ENCODE measurements at places on chromosomes 6 and 20. TPM values are rescaled to one million over a fixed set of nuclear protein-coding genes. Genes with fewer than 3 reads are reported as not detected.

GRCh38 chr20:11057624-11058023, 383.8 kb upstream of the JAG1 start:
- no peaks in the 10 kb centered on the region for H3K36me3 ChIP-seq
- H3K27me3 ChIP-seq, result no peaks in the 10 kb centered on the region
- no peak overlapping the region for H3K27ac ChIP-seq
- no peak overlapping the region for H3K4me3 ChIP-seq
- no peaks in the 10 kb centered on the region for H3K4me1 ChIP-seq

GRCh38 chr6:132964868-132965382, 150.6 kb downstream of the RPS12 start:
- no peak overlapping the region for H3K4me3 ChIP-seq
- no peak overlapping the region for H3K27ac ChIP-seq
- no peaks in the 10 kb centered on the region for H3K36me3 ChIP-seq
- no peak for DNase-seq
- no peaks in the 10 kb centered on the region for H3K4me1 ChIP-seq
- H3K27me3 ChIP-seq, result no peaks in the 10 kb centered on the region

- DNase-seq, result no peak
- H3K4me3 ChIP-seq, result no peak overlapping the region
- peaks cover 89% of the 10 kb centered on the region for H3K4me1 ChIP-seq
- no peaks in the 10 kb centered on the region for H3K36me3 ChIP-seq
- peak overlapping the region; percentile 41 for H3K27ac ChIP-seq
- H3K27me3 ChIP-seq, result no peaks in the 10 kb centered on the region
These were observed 71.3 kb downstream of the ATXN1 start for GRCh38 chr6:16689788-16690607.

DNA sequence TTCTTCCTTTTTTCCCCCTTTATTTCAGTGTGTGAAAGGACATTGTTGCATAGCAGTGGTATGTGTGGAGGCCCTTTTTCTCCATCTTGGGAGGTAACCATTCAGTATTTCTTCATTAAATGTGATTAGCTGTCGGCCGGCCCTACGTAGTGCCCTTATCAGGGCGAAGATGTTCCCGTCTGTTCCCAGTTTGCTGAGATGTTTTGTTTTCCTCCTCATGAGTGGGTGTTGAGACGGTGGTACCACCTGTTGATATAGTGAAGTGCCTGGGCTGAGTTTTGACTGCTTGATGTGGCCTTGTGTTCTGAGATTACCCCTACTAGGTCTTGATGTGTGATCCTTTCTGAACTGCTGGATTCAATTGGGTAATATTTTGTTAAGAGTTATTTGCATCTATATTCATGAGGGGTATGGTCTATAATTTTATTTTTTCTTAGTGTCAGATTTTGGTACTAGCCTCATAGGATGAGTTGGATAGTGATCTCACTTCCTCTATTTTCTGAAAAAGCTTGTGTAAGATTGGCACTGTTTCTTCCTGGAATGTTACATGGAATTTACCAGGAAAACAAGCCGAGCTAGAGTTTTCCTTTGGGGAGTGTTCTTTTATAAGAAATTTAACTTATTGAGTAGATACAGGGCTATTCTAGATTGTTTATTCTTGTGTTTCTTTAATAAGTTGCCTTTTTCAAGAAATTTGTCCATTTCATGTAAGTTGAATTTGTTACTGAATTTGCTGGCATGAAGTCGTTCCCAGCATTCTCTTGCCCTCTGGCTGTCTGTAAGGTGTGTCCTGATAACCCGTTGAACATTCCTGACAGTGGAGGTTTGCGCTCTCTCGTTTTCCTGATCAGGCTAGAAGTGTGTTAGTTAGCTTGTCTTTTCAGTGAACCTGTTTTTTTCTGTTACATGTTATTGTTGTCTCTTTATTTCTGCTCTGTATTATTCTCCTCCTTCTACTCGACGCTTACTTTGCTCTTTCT, 4.3 kb downstream of the MTG2 start:
- H3K4me1 ChIP-seq, result peaks cover 16% of the 10 kb centered on the region
- no peaks in the 10 kb centered on the region for H3K27me3 ChIP-seq
- peaks cover 18% of the 10 kb centered on the region for H3K36me3 ChIP-seq
- no peak overlapping the region for H3K27ac ChIP-seq
- DNase-seq, result no peak

The GSTA2 gene
- total RNA-seq, result not detected

DNA sequence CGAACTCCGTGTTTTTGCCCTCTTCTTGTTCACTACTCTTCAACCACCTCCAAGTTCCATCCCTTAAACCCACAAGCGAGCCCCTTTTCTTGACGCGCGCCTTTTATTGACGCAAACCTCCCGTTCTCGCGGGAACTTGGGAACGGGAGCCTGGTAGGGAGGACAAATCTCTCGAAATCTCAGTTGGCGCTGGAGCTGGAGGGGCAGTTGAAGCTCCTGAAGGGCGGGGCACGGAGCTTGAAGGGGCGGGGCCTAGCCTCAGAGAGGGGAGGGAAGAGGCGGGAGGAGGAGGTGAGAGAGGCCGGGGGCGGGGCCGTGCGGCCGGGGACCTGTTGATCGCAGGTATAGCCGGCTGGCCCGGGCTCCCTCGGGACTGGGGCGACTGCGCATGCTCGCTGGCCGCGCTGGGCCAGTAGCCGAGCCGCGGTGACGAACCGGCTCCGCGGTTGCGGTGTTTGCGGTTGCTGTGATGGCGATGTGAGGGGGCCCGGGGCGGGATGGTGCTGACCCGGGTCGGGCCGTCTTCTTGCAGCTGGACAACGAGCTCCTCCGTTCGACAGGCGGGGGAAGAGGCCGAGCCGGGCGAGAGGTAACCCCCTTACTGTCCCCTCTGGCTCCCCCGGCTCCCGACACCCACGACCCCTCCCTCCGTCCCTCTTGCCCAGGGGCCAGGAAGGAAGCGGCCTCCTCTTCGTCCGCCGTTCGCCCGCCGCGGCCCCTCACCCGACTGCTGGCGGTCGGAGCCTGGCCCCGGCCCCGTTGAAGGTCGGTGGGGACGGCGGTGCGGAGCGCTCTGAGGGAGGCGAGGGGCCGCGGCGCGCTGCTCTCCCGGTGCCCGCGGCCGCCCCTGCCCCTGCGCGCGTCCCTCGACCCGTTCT, at the start of gene FAM135A:
FAM135A (plus strand) TSS at position 395 of the 878 bp plus-strand sequence. CDS start 14,835 bp downstream, outside the sequence.
- no peaks in the 10 kb centered on the region for H3K36me3 ChIP-seq
- no peaks in the 10 kb centered on the region for H3K27me3 ChIP-seq
- peak within 1 kb of the TSS; percentile 56 for H3K27ac ChIP-seq
- peaks cover 17% of the 10 kb centered on the region for H3K4me1 ChIP-seq
- peak; percentile 90 for DNase-seq
- peak within 1 kb of the TSS; percentile 59 for H3K4me3 ChIP-seq
